Fibroblast of lung (primary cell): ENCODE measurements at places on chromosomes 2 and 18. TPM values are rescaled to one million over a fixed set of nuclear protein-coding genes. Genes with fewer than 3 reads are reported as not detected.

DNA sequence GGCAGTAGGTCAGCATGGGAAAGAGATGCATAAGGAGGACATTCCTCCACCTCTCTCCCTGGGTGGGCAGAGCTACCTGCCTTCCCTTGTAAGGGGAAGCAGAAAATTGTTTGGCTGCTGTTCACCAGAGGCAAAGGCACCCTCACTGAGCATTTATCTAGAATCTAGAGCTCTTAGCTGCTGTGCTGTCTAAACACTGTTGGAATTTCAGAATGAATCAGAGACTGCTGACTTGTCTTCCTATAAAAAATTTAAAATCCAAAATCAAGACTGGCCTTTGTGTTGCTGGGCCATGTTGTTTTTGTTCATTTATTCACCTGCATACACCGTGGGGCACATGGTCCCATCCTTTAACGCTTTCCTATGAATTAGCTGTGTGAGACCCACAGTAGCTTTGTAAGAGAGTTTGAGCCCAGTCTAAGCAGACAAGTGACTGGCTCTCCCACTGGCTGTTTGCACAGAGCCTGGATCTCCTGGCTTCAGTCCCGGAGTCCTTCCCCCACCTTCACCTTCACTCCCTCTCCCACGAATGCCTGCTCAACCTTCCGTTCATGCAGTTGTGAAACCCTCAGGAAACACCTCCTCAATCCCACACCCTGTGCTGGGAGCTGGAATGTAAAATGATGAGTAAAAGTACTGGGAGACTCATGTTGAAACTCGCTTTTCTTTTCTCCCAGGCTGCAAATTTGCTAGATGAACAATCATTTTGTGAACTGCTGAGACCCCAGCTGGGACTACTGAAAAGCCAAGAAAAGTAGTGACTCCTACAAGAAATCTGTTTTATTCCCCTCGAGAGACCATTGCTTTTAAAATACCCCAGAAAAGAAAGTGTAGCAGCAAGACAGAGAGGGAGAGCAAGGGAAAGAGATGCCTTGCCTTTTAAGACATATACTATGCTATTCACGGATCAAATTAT lies 76.2 kb downstream of the FAM168B start:
- no peak overlapping the region for H3K4me3 ChIP-seq
- H3K36me3 ChIP-seq = no peaks in the 10 kb centered on the region
- no peaks in the 10 kb centered on the region for H3K4me1 ChIP-seq
- H3K27me3 ChIP-seq = no peaks in the 10 kb centered on the region

Gene HAAO
- total RNA-seq = 2.8 and 4.1 TPM in 2 replicates

Gene ST8SIA5
- total RNA-seq = under 0.01 TPM in 2 replicates

DNA sequence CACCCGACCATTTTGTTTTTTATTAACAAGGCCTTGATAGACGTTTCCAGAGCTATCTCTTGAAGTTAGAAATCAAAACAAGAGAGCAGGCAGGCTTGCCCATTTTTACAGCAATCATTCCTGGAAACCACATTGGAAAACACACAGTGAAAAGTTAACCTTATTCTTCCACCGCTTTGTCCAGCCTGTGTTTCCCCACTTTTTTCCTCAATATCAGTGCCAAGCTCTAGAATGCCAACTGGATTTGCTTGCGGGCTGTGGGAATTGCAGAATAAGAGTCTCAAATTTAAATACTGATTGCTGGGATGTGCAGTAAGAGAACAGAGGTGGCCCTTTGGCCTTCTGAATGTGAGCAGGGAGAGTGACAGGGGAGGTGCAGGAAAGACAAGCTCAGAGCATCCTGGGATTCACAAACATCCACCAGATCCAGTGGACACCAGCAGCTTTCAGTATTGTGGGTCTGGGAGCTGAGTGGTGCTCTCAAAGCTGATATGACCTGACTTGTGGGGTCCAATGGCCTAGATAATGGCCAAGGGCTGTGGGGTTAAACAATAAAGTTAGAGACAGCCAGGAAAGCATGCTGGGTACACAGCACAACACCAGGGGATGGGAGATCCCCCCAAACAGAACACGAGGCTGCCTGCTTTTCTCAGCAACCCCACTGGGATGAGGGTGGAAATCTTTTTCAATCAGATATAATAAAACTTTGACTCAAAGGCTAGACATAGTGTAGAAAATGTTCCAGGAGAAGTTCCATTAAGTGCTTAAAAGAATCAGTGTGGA lies 15.5 kb downstream of the CYP1B1 start:
- no peaks in the 10 kb centered on the region for H3K27me3 ChIP-seq
- H3K36me3 ChIP-seq = no peaks in the 10 kb centered on the region
- H3K4me3 ChIP-seq = no peak overlapping the region
- DNase-seq = no peak
- H3K27ac ChIP-seq = no peak overlapping the region
- H3K4me1 ChIP-seq = no peaks in the 10 kb centered on the region

Gene VAMP5
- total RNA-seq = 45.5 and 69.5 TPM in 2 replicates

GRCh38 chr2:43692428-43692994 lies 16.3 kb upstream of the C1GALT1C1L start:
- H3K4me3 ChIP-seq = no peak overlapping the region
- H3K27ac ChIP-seq = no peak overlapping the region
- no peaks in the 10 kb centered on the region for H3K4me1 ChIP-seq
- H3K27me3 ChIP-seq = no peaks in the 10 kb centered on the region
- no peak for DNase-seq

- no peak overlapping the region for H3K4me3 ChIP-seq
- H3K4me1 ChIP-seq = no peaks in the 10 kb centered on the region
- DNase-seq = peak; percentile 31
- H3K36me3 ChIP-seq = no peaks in the 10 kb centered on the region
- H3K27me3 ChIP-seq = no peaks in the 10 kb centered on the region
Observed at GRCh38 chr2:10530607-10531239, 82.6 kb upstream of the ODC1 start.

Gene NOL4
- total RNA-seq = not detected in 2 replicates

Gene DNAJC5G
- not detected in 2 replicates for total RNA-seq

Gene NEB
- total RNA-seq = 0.17 and 0.26 TPM in 2 replicates

- no peaks in the 10 kb centered on the region for H3K36me3 ChIP-seq
- no peak overlapping the region for H3K4me3 ChIP-seq
- peaks cover 2% of the 10 kb centered on the region for H3K4me1 ChIP-seq
- H3K27ac ChIP-seq = peak overlapping the region; percentile 53
- peak; percentile 89 for DNase-seq
Observed at GRCh38 chr18:21163647-21164547, 52.3 kb upstream of the ROCK1 start.

Gene ABCB11
- total RNA-seq = not detected in 2 replicates

Gene ONECUT2
- under 0.01 TPM in 2 replicates for total RNA-seq

GRCh38 chr18:33923980-33924379 lies 300.7 kb downstream of the NOL4 start:
- H3K36me3 ChIP-seq = no peaks in the 10 kb centered on the region
- H3K27me3 ChIP-seq = no peaks in the 10 kb centered on the region
- H3K4me1 ChIP-seq = no peaks in the 10 kb centered on the region
- no peak overlapping the region for H3K27ac ChIP-seq

DNA sequence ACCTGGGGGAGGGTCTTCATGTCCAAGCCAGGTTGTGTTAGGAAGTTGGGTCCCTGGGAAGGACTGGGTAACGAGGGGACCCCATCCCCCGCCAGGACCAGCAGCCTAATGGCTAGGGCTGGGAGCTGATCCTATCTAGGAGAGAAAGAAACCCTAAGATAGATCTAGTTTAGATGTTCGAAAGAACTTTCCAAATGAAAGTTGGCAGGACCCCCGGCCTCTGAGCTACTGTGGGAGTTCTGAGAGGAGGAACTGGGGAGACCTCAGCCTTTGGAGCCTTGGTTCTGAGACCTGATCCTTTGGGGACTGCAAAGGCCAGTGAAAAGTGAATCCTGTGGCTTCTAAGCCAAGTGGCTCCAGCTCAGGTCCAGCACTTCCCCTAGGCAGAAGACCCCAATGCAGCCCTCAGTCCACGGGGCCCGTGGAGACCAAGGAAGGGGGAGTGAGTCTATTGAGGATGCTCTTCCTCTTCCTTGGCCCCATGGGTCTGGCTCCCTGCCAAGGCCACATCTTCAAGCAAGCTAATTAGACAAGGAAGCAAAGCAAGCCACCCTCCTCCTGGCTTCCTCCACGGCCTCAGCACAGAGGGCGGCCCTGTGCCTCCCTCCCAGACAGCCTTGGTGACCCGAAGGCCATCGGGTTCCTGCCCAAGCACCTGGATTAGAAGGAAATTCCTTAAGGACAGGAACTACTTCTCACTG lies 23.5 kb downstream of the CCT7 start:
- H3K4me1 ChIP-seq = no peaks in the 10 kb centered on the region
- no peak for DNase-seq
- H3K27me3 ChIP-seq = no peaks in the 10 kb centered on the region
- H3K27ac ChIP-seq = no peak overlapping the region
- H3K4me3 ChIP-seq = no peak overlapping the region

DNA sequence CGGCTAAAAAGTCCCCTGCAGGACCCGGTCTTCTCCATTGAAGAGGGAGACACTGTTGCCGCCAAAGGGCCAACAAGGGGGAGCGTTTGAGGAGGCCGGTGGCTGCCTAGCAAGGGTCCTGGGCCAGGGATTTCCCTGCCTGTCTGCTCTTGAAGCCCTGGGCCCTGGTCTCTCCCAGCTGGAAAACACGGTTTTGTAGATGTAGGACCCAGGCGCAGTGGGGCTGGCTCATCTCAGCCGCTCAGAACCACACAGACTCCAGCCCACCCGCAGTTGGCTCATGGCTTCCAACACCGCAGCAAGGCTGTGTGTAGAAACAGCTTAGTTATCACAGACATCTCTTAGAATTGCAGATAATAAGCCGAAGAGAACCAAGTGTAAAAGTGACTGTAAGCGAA lies 57.1 kb upstream of the TWIST2 start:
- H3K4me1 ChIP-seq = peaks cover 6% of the 10 kb centered on the region
- H3K27me3 ChIP-seq = no peaks in the 10 kb centered on the region
- peak; percentile 37 for DNase-seq
- H3K4me3 ChIP-seq = peak overlapping the region; percentile 40
- H3K27ac ChIP-seq = no peak overlapping the region

- H3K27me3 ChIP-seq = no peaks in the 10 kb centered on the region
- no peak overlapping the region for H3K27ac ChIP-seq
- no peaks in the 10 kb centered on the region for H3K36me3 ChIP-seq
- no peak for DNase-seq
Observed at GRCh38 chr2:36973320-36973719, 7.0 kb upstream of the STRN start.

- H3K4me3 ChIP-seq = no peak overlapping the region
- no peaks in the 10 kb centered on the region for H3K36me3 ChIP-seq
- H3K27me3 ChIP-seq = no peaks in the 10 kb centered on the region
- DNase-seq = no peak
Observed at GRCh38 chr2:171307560-171307959, 126.2 kb downstream of the METTL8 start.

- H3K27me3 ChIP-seq = peaks cover 12% of the 10 kb centered on the region
- H3K36me3 ChIP-seq = no peaks in the 10 kb centered on the region
- no peaks in the 10 kb centered on the region for H3K4me1 ChIP-seq
- no peak for DNase-seq
- H3K4me3 ChIP-seq = no peak overlapping the region
- H3K27ac ChIP-seq = no peak overlapping the region
Observed at GRCh38 chr2:26934335-26934724, 36.1 kb upstream of the MAPRE3 start.

Gene FBXO48
- 0.26 and 0.33 TPM in 2 replicates for total RNA-seq

Gene COLEC11
- 0.77 and 0.83 TPM in 2 replicates for total RNA-seq

DNA sequence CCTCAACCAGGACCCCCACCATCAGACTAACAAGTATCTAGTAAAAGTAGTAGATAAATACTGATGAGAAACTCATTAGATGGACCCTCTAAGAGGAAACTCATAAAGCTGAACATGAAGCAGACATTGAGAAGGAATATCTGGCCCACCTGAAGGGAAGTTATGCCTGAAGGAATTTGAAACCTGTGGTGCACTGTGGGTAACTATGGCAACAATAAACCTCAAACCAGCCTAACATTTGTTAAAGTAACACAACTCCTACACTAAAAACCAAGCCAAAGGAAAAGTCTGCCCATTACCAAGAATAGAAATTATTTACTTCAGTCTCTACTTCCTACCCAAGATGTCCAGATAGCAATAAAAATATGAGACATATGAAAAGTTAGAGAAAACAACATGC lies 43.4 kb downstream of the KIAA1328 start:
- H3K4me3 ChIP-seq = no peak overlapping the region
- H3K36me3 ChIP-seq = no peaks in the 10 kb centered on the region
- no peak for DNase-seq
- no peaks in the 10 kb centered on the region for H3K27me3 ChIP-seq
- H3K27ac ChIP-seq = no peak overlapping the region
- H3K4me1 ChIP-seq = no peaks in the 10 kb centered on the region

Gene ZNF407
- total RNA-seq = 12.6 and 13.9 TPM in 2 replicates

DNA sequence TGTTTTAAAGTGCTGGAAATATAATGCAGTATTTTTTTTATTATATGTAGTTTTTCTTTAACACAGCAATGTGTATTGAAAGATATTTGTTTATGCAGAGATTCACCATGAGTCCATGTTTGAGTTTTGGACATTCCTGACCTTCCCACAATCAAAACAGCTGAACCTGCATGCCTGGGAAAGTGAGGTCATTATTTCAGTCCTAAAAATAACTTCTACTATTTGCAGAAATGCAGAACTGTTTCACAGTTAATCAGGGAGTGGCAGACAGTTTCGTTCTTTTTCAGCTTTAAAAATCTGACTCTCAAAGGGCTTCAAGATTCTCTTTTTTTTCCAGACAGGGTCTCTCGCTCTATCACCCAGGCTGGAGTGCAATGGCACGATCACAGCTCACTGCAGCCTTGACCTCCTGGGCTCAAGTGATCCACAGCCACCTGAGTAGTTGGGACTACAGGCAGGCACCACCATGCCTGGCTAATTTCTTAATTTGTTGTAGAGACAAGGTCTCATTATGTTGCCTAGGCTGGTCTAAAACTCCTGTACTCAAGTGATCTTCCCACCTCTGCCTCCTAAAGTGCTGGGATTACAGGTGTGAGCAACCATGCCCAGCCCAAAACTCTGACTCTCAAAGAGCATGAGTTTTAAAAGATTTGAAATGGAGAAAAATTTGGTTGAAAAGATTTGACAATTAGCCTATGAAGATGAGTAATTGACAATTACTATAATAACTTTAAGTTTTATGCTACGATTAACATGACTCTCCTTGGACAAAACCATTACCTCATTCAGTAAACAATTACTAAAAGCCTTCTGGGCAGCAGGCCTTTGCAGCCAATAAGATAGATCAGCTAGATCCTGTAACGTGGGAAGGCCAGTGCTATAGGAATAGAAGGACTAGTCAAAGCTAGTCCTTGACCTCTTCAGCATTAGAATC lies 5.0 kb upstream of the MYL12B start:
- DNase-seq = peak; percentile 79
- H3K4me1 ChIP-seq = peaks cover 24% of the 10 kb centered on the region
- H3K36me3 ChIP-seq = peaks cover 22% of the 10 kb centered on the region
- H3K27ac ChIP-seq = peak overlapping the region; percentile 76

DNA sequence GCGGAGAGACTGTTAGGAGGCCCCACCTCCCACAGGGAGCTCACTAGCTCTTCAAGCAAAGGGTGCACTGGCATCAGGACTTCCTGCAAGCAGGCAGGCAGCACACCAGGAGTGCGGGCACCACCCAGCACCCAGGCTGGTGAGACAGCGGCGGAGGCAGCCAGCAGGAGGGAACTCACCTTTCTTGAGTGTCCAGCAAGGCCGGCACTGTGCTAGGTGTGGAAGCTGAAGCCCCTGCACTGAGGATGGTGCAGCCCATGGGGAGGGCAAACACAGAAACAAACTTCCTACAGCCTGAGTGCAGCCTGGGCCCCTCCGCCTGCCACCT lies 100.7 kb upstream of the ID2 start:
- H3K27ac ChIP-seq = no peak overlapping the region
- no peaks in the 10 kb centered on the region for H3K36me3 ChIP-seq
- H3K4me3 ChIP-seq = no peak overlapping the region
- H3K27me3 ChIP-seq = no peaks in the 10 kb centered on the region
- no peak for DNase-seq
- no peaks in the 10 kb centered on the region for H3K4me1 ChIP-seq
